ENCODE measurements at places on chromosomes 7 and 10.

GRCh38 chr10:31484431-31485135 is 165.6 kb downstream of the ZEB1 start:
- no peak for DNase-seq

DNA sequence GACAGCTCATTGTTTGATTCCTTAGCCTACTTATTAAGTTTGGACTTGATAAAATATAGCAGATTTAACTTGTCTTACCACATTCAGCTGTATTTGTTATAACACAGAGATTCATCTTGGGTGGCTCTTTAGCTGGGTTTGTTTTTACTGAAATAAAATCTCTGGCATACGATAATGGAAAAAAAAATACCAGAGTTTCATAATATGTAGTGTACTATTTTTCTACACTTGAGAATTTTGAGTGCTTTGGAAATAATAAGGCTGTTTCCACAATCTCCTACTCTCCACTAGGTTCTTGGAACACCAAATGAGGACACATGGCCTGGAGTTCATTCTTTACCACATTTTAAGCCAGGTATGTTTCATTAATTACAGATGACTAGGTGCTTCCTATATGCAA is 218.6 kb upstream of the FZD1 start:
- DNase-seq, result no peak

DNA sequence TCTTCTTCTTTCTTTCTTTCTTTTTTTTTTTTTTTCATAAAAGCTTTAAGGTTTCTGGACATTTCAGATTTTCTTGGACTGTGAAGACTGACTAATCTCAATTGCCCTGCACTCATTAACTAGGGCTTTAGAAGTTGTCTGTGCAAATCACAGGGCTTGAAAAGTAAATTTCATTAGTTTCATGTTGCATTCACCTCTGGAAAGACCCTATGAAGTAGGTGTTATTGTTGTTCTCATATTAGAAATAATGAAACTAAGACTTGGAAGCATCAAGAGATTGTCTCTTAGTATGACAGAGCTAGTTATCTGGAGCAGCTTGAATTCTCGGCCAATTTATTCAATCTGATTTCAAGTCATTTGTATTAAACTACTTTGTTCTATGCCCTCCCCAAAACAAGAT is 28.2 kb upstream of the SEMA3D start:
- no peak for DNase-seq

- no peak for DNase-seq
These were observed 240.5 kb upstream of the PRSS58 start for GRCh38 chr7:142498364-142498763.

- DNase-seq, result no peak
These were observed 1132.3 kb downstream of the XPNPEP1 start for GRCh38 chr10:108791030-108791429.

- no peak for DNase-seq
These were observed 63.6 kb downstream of the CCDC186 start for GRCh38 chr10:114110174-114110972.

DNA sequence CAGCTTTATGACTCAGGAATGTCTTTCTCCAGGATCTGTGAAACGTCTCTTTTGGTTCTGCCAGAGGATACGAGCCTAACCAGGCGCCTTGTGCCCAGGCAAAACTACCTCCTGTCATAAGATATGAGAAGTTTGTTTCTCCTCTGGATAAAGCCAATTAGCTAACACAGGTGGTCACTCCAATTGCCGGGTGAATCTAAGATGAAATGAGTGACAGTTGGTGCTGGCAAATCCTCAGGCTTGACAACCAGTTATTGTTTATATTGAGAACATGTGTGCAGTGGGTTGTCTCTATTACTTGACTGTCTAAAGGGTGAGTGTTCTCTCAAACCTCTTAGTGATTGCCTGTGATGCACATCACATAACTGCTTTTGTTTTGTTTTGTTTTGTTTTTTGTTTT is 449.1 kb downstream of the XPNPEP1 start:
- DNase-seq, result no peak

GRCh38 chr7:108578937-108579336 is 9.3 kb downstream of the DNAJB9 start:
- no peak for DNase-seq

DNA sequence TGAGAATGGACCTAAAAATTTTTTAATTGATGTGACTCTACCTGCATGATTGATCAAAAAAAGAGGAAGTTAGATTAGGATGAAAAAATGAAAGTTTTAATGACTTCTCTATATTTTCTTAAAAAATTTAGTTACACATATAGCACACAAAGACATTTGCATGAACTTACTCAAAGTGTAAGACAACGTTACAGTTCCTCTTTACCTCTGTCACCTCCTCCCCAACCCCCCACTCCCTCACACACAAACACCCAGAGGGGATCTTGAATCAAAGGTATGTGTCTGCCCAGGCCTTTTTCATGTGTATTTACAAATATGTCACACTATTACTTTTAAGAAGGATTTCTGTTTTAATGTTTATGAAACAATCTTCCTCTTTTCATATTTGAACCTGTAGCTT is 20.6 kb upstream of the CDCA7L start:
- DNase-seq, result no peak

- no peak for DNase-seq
These were observed 303.7 kb downstream of the BMPER start for GRCh38 chr7:34208878-34209621.

DNA sequence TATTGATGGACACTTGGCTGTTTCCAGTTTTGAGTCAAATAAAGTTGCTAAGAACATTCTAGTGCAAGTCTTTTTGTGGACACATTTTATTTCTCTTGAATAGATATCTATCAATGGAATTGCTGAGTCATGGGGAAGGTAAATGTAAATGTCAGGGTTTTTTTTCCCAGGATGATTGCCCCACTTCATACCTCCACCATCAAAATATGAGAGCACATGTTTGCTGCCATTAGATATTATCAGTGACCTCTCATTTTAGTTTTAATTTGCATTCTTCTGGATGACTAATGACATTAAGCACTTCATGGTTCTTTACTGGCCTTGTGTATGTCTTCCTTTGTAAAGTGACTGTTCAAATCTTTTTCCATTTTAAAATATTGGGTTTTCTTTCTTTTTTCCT is 45.7 kb downstream of the PAPSS2 start:
- DNase-seq, result no peak

GRCh38 chr7:139713061-139713460 is 64.7 kb downstream of the HIPK2 start:
- DNase-seq, result no peak

GRCh38 chr7:32279500-32279899 is 209.3 kb upstream of the PDE1C start:
- DNase-seq, result no peak

All from effector CD4-positive, alpha-beta T cell (primary cell).